ENCODE measurements at places on chromosomes 1 and 21. TPM values are rescaled to one million over a fixed set of nuclear protein-coding genes. Genes with fewer than 3 reads are reported as not detected.

The CYYR1 gene
- total RNA-seq = not detected

The NOC2L gene
- total RNA-seq = 81.7 TPM

The NOTCH2NLA gene
- 26.7 TPM for total RNA-seq

The NGF gene
- total RNA-seq = 1.3 TPM

The NUP210L gene
- not detected for total RNA-seq

The DYNLT4 gene
- total RNA-seq = 0.74 TPM

The TRPM2 gene
- 6.7 TPM for total RNA-seq

The ALG6 gene
- 5.1 TPM for total RNA-seq

The PTCH2 gene
- total RNA-seq = 0.27 TPM

The GBP4 gene
- not detected for total RNA-seq

The SLC6A9 gene
- total RNA-seq = 13.4 TPM

The PGLYRP3 gene
- total RNA-seq = not detected

The LCE1B gene
- total RNA-seq = not detected

The BEND5 gene
- not detected for total RNA-seq

The AMY2A gene
- total RNA-seq = not detected

The HES2 gene
- total RNA-seq = 5.5 TPM

The GBP6 gene
- not detected for total RNA-seq

The CFHR2 gene
- not detected for total RNA-seq

Data from A549 treated with Hydrocortisone at 1 μM for 4 hours (cell line).